Metanephros (tissue), 2 donors: ENCODE measurements at places on chromosomes 12 and 14. TPM values are rescaled to one million over a fixed set of nuclear protein-coding genes. Genes with fewer than 3 reads are reported as not detected.

KLHL33 gene
- 1.5 TPM for total RNA-seq

CSRNP2 gene
- total RNA-seq = 25.7 TPM

CLEC2A gene
- not detected for total RNA-seq

OAS1 gene
- 13.3 TPM for total RNA-seq

CLEC9A gene
- total RNA-seq = 0.93 TPM

ATP6V1D gene
- total RNA-seq = 77.5 TPM

CAND1 gene
- total RNA-seq = 176 TPM

KRT2 gene
- not detected for total RNA-seq

HOXC13 gene
- total RNA-seq = not detected

RGS6 gene
- 4.4 TPM for total RNA-seq

RIMKLB gene
- 69.1 TPM for total RNA-seq

IL22 gene
- total RNA-seq = not detected

CACNA1C gene
- 16.4 TPM for total RNA-seq

CDKN1B gene
- 78.0 TPM for total RNA-seq

DLGAP5 gene
- 9.5 TPM for total RNA-seq

MOAP1 gene
- 52.5 TPM for total RNA-seq
